ENCODE measurements at places on chromosomes 16 and 17. TPM values are rescaled to one million over a fixed set of nuclear protein-coding genes. Genes with fewer than 3 reads are reported as not detected.

Gene SYNGR3
- 6.1 TPM for total RNA-seq

Gene NPIPB13
- total RNA-seq: 0.75 TPM

Gene AOC2
- 0.75 TPM for total RNA-seq

Gene TAC4
- total RNA-seq: not detected

Gene GRAP
- total RNA-seq: under 0.01 TPM

Gene AOC3
- total RNA-seq: 0.11 TPM

Gene TMEM235
- total RNA-seq: not detected

Gene SLC5A11
- total RNA-seq: not detected

Gene MFSD6L
- not detected for total RNA-seq

Gene MYH10
- 117 TPM for total RNA-seq

Gene MYO1D
- 35.2 TPM for total RNA-seq

Gene LLGL2
- total RNA-seq: 0.12 TPM

Gene MRPL27
- total RNA-seq: 53.7 TPM

Gene TNFRSF13B
- total RNA-seq: not detected

Gene NTN3
- total RNA-seq: 2.4 TPM

Gene CES1
- 1.00 TPM for total RNA-seq

Gene HOXB4
- total RNA-seq: 1.00 TPM

Gene AGRP
- not detected for total RNA-seq

Gene SLX1B
- total RNA-seq: 22.5 TPM

Gene LRRC37A
- total RNA-seq: 2.1 TPM

Gene C1QTNF8
- total RNA-seq: not detected

Gene KIFC3
- total RNA-seq: 81.3 TPM

Gene SDR42E1
- total RNA-seq: 0.22 TPM

Gene KRT40
- total RNA-seq: not detected

Gene ZNF771
- total RNA-seq: 17.1 TPM

Gene FBXL20
- total RNA-seq: 21.4 TPM

Gene ABCC6
- 0.37 TPM for total RNA-seq

Gene CDH3
- 0.33 TPM for total RNA-seq

Gene CCDC137
- 12.0 TPM for total RNA-seq

Gene SYNGR2
- 9.1 TPM for total RNA-seq

Gene HIC1
- 107 TPM for total RNA-seq

Gene METRN
- total RNA-seq: 79.5 TPM

Gene PLLP
- total RNA-seq: 0.12 TPM

Gene RNF227
- total RNA-seq: 2.5 TPM

Gene POLR3E
- 57.4 TPM for total RNA-seq

Gene KIF2B
- not detected for total RNA-seq

Gene CDT1
- 6.1 TPM for total RNA-seq

Gene ZBTB4
- total RNA-seq: 14.8 TPM

Gene CHAD
- not detected for total RNA-seq

Gene ZMYND15
- total RNA-seq: not detected

Gene EARS2
- total RNA-seq: 52.2 TPM

Gene RHBDF2
- 4.9 TPM for total RNA-seq

Gene TMEM100
- 0.12 TPM for total RNA-seq

Gene OTOA
- total RNA-seq: under 0.01 TPM

Gene KRTAP17-1
- 0.12 TPM for total RNA-seq

Gene KRTAP29-1
- total RNA-seq: not detected

Gene FAM20A
- 12.2 TPM for total RNA-seq

Gene KRT31
- total RNA-seq: not detected

Gene MARVELD3
- not detected for total RNA-seq

Gene DNAAF1
- total RNA-seq: not detected

Gene RNU2-1
- total RNA-seq: not detected

Gene SRR
- 20.8 TPM for total RNA-seq

Measured in uterine smooth muscle cell (primary cell).